Caki2 (cell line): ENCODE measurements at places on chromosomes 2 and 18.

GRCh38 chr2:72718876-72719275 is 107.0 kb downstream of the EXOC6B start:
- DNase-seq: no peak

GRCh38 chr2:11250400-11251196 is 93.8 kb downstream of the ROCK2 start:
- DNase-seq: no peak

DNA sequence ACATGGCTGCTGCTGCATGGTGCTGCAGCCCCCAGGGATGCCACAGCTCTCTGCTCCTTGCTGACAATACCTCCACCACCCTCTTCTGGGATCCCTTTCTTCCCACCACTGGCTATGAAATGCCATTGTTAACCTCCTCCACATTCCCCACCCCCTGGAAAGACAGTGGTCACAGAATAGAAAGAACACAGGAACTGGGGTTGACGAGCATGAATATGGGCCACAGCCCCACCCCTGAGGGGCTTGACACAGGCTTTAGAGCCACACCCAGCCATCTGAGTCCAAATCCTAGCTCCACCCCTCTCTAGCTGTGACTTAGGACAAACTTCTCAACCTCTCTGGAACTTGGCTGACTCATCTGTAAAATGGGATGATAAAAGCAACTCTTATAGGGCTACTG is 47.3 kb downstream of the TMEM163 start:
- DNase-seq: no peak

GRCh38 chr18:32701313-32701712 is 71.5 kb downstream of the KLHL14 start:
- no peak for DNase-seq

DNA sequence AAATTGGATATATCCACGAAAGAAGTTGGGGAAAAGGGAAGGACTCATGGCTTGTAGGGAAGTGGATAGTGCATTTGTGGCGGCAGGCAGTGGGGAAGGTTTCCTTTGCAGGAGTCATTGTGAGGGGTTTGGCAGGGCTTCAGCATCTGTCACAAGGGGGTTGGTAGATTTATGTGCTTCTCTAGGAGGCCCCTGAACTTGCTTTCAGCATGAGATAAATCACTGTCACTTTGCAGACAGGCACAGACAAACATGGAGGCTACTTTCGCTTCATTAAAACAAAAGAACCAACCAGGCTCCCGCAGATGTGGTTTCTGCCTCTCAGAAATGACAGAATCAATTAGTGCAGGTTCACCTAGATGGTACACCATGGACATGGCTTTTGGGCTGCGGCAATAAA is 340.7 kb downstream of the TGIF1 start:
- no peak for DNase-seq

DNA sequence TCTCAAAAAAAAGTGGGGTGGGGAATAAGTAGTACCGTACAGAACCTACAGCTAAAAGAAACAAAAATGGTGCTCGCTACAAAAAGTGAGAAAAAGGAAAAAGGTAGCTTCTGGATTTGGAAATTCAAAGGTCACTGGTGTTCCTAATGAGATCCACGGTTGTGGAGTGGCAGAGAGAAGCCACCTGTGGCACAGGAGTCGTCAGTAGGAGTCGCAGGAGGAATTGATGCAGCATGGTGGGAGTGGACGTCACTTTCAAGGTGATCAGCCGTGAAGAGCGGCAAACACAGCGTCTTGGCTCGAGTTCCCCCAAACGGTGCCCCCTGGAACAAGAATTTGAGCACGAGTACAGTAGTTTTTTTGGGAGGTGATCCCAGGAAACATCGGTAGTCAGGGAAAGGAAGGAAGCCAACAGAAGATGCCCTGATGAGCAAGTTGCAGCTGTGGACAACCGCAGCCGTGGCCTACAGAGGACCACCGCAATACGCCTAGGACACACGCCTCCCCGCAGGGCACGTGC is 1.4 kb upstream of the TTL start:
- DNase-seq: no peak

DNA sequence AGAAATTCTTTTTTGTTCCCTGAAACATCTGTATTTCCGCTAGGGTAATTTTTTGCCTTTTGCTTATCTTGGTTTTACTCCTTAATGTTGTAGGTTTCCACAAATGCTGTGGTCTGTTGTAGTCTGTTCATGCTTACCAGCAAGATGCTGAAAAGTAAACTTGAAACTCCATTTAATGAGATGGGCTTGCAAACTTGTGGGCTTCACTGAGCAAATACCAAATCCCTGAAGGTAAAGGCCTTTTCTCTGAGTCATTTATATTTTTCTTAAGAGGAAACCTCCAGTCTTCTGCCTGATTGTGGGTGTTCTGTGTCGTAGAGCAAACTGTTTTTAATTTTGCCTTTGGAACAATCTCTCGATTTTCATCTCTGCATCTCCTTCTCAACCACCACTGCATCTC is 9.3 kb downstream of the SP140 start:
- no peak for DNase-seq

DNA sequence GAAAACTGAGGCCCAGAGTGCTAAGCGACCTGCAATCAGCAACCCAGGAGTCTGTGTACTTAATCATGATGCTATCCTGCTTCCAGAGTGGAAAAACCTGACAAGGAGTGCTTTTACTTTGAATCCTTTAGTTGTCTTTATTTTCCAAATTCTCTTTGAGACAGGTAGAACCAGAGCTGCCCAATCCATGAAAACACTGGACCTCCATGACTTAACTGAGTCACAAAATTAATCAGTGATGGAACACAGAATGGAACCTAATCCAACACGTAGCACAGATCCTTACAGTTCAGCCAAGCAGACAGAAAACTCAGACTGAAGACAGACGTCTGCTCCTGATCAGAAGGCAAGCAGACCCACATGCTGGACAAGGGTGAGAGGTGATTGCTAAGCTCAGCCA is 175.6 kb downstream of the BCL11A start:
- DNase-seq: no peak

GRCh38 chr2:106044021-106044420 is 150.1 kb downstream of the UXS1 start:
- DNase-seq: no peak

GRCh38 chr2:203498161-203498560 is 36.9 kb downstream of the RAPH1 start:
- DNase-seq: peak; percentile 69

GRCh38 chr18:77866351-77866750 is 616.7 kb downstream of the GALR1 start:
- no peak for DNase-seq

- no peak for DNase-seq
These were observed 83.5 kb downstream of the OSBPL6 start for GRCh38 chr2:178277741-178278197.

- DNase-seq: peak; percentile 19
These were observed 53.5 kb upstream of the RMDN2 start for GRCh38 chr2:37871456-37872191.

GRCh38 chr2:71944183-71944550 is 203.5 kb downstream of the CYP26B1 start:
- DNase-seq: no peak

DNA sequence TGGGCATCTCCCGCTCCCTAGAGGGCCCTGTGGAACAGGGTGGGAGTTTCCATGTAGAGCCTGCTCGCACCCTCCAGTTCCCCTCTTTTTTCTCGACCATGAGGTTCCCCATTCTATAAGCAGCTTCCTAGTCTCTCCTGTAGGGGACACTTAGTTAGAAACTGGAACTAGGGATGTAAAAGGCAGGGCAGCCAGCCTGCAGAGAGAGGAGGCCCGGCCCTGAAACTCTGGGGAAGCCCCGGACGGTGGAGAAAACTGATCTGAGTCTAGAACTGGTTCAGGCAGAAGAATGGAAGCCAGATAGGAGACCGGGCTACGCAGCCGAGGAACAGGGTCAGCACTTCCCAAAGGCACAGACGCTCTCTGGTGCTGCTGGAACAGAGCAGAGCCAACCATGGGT is 51.6 kb upstream of the ATG16L1 start:
- DNase-seq: no peak

GRCh38 chr2:24873619-24874018 is 46.4 kb downstream of the ADCY3 start:
- DNase-seq: no peak

GRCh38 chr2:39385172-39385571 is 51.9 kb downstream of the MAP4K3 start:
- no peak for DNase-seq
